Stimulated activated CD4-positive, alpha-beta T cell treated with anti-CD3 and anti-CD28 coated beads, Interleukin-2, amount 100 ng/mL, for 4 hours (primary cell): ENCODE measurements at places on chromosomes 6 and 20.
A peak's percentile ranks its signal among the peaks of the same experiment; 100 is the strongest.

- DNase-seq = no peak
Measured at GRCh38 chr6:12522347-12522746, 194.2 kb upstream of the PHACTR1 start.

DNA sequence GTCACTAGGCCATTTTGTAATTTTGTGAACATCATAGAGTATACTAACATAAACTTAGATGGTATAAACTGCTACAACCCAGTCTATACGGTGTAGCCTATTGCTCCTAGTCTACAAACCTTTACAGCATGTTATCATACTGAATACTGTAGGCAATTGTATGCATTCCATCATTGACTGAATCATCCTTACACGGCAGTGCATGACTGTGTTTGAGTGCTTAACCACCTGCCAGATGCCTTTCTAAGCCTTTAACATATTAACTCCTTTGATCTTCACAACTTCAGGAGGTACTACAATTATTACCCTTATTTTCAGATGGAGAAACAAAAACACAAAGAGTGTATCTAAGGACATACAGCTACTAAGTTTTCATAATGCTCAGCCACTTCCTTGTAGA is 14.0 kb downstream of the DPPA5 start:
- DNase-seq = no peak

DNA sequence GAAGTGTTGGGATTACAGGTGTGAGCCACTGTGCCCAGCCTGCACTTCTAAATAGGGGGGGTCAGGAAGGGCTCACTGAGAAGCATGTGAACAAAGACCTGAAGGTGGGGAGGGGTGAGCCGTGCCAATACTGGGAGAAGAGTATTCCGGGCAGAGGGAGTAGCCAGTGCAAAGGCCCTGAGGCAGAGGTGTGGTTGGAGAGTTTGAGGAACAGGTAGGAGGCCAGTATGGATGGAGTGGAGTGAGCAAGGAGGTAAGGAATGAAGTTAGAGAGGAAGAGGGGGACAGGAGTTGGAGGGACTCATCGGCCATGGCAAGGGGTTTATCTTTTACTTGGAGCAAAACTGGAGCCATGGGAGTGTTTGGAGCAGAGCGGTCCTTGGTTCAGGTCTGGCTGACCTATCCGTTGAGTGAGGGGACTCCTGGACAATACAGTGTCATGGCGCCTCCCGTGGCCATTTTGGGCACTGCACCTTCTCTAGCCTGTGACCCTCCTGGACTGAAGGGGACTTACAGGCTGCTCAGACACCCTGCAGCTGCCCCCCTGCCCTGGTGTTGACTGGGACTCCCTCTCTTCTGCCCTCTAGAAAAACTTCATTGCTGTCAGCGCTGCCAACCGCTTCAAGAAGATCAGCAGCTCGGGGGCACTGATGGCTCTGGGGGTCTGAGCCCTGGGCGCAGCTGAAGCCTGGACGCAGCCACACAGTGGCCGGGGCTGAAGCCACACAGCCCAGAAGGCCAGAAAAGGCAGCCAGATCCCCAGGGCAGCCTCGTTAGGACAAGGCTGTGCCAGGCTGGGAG is 12.1 kb downstream of the FOXS1 start:
- DNase-seq = peak; percentile 19

- peak; percentile 22 for DNase-seq
Measured at GRCh38 chr20:57748601-57749130, 38.9 kb upstream of the PMEPA1 start.

- no peak for DNase-seq
Measured at GRCh38 chr6:161274898-161275297, 1.0 kb upstream of the AGPAT4 start.

GRCh38 chr6:86331265-86331840 is 606.0 kb upstream of the HTR1E start:
- DNase-seq = no peak

- no peak for DNase-seq
Measured at GRCh38 chr20:56032251-56032650, 26.9 kb upstream of the CBLN4 start.

DNA sequence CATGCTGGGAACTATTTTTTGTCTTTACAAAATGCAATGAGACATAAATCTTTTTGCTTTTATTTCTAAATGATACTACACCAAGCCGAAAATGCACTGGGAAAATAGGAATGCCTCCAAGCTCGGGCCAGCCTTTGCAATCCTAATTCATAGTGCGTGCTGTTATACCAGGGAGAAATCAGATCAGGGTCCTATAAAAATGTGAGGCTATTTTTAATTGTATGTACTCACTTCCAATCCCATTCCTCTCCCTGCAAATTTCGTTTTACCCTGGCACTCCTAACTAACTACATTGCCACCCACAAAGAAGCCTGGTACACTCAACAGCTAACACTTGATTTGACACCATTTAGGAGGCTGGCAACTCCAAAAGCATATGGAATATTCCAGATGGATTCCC is 350.6 kb upstream of the ZFP64 start:
- DNase-seq = no peak

- no peak for DNase-seq
Measured at GRCh38 chr20:64065062-64065973, 2.3 kb downstream of the TCEA2 start.

- no peak for DNase-seq
Measured at GRCh38 chr6:169145991-169146501, 107.6 kb downstream of the THBS2 start.

DNA sequence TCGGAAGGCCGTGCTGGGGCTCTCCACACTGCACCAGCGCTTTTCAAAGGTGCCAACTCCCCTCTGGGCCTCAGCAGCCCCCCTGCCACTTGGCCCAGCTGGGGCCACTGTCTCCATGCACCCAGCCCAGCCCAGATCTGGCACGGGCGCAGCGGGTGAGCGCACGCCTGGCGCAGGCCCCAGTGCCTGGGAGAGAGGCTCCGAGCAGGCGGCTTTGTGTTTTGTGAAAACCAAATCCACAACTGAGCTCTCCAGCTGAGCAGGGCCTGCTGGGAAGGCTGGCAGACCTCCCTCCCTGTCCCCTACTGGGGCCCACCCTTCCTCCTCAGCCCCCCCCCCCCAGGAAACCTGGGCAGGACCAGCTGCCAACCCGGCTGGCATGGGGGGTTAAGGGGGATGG is 17.0 kb downstream of the MDGA1 start:
- DNase-seq = no peak

- DNase-seq = no peak
Measured at GRCh38 chr6:110882824-110883554, 8.4 kb downstream of the AMD1 start.

DNA sequence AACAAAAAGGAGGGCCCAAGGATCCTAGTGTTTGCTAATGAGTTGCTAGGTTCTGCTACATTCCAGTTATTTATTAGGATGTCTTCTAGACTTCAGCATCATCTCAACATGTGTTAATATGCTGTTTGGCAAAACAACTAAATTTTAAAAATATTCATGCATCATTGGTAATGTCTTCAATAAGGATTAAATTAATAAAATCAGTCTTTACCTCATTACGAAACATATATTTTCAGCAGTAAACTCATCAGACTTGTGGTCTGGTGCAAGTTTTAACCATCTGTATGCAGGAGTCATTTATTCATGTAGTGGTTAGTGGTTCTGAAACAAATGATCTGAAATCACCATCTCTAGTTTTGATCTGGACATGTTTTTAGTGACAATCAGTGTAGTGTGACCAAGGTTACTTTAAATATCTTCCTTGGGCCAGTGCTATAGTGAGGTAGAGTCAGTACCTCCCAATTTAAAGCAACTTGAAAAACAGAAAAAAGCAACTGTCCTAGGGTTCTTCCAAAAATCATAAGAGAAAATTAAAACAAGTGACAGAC is 85.0 kb upstream of the KCNK16 start:
- no peak for DNase-seq

DNA sequence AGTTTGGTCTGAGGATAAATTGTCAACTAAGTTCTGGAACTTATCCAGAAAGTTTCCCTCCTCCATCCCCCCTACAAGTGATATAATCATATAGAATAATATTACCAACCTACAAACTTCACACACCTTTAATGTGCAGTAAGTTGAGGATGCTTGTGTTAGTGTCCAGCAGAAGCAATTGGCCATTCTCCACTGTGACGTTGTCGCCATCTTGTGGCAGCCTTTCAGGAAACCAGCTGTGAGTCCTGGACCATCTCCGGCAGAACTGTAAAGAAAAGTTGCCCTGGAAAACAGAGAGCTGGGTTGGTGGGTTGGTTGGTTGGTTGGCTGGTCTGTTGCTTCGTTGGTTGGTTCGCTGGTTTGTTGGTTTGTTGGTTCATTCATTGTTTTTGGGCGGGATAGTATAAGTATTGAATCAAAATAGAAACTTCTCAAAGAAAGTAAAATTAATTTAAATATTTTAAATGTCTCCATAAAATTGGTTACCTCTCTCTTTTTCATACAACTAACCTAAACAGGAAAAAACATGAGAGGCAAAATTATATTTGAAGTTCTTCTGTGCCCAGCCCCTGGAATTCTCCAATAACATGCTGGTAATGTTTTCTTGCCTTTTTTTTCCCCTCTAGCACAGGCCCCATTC is 127.5 kb downstream of the PKHD1 start:
- no peak for DNase-seq

GRCh38 chr6:75611702-75612375 is 10.2 kb downstream of the SENP6 start:
- DNase-seq = peak; percentile 11

DNA sequence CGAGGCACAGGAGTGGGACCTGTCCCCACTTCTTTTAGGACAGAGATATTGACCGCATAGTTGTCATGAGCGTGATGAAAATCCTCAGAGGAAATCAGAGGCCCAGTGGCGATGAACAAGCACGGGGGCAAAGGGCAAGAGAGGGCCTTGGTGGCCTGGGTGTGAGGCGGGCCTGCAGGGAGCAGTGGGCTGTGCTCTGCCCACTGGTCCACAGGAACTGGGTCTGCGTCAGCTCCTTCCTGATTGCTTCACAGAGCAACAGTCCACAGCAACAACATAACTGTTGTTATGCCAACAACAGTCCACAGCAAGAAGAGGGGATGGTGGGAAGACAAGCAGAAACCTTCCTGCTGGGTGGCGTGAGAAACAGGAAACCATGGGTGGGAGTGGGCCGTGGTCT is 335.6 kb downstream of the ZFAND3 start:
- DNase-seq = no peak

DNA sequence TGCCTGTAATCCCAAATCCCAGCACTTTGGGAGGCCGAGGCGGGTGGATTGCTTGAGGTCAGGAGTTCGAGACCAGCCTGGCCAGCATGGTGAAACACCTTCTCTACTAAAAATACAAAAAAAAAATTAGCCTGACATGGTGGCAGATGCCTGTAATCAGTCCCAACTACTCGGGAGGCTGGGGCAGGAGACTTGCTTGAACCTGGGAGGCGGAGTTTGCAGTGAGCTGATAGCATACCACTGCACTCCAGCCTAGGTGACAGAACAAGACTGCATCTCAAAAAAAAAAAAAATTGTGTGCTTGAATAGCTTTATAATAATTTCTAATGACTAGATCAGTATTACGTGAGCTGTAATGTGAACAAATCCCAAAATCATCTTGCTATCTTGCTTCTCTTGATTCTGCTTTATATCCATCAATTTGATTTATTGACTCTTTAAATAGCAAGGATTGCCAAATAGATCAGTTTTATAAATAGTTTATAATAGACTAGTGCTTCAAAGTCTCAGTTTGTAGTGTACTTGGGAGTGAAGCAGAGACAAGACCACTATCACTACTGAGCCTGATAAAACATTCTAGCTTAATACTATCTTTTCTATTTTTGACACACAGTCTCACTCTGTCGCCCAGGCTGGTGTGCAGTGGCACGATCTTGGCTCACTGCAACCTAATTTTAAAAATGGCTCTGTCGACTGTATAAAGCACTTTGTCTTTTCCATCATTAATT is 7.1 kb downstream of the AMD1 start:
- DNase-seq = no peak

DNA sequence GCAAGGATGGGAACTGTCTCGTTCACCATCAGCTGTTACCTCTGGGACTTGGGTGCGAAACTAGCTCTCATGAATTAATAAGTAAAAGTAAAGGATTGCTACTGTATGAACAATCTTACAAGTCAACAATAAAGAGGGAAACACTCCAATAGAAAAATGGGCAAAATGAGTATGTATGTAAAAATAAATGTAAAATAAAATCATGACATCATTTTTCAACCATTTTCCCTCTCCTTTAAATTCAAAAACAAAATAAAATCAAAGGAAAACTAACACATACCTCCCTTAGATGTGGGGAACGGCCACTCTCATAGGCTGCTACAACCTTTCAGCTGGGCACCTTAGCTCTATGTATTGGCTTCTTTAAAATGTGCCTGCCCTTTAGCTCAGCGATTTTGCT is 389.7 kb upstream of the ARID1B start:
- no peak for DNase-seq

DNA sequence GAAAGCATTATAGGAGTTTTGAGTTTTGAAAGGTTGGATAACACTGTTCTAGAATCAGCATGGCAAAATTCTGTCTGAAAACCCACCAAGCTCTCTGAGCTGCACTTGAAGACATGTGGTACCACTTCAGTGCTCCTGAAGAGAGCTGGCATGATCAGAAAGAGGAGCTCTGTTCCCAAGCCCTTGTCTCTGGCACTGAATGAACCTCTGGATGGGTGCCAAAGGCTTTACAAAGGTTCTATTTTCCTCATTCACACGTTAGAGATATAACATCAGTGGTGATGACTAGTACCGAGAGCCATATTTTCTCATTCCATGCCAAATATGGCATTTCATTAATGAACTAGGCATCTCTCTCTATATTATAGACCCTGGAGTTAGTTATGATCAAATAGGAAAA is 301.8 kb upstream of the ID4 start:
- no peak for DNase-seq

DNA sequence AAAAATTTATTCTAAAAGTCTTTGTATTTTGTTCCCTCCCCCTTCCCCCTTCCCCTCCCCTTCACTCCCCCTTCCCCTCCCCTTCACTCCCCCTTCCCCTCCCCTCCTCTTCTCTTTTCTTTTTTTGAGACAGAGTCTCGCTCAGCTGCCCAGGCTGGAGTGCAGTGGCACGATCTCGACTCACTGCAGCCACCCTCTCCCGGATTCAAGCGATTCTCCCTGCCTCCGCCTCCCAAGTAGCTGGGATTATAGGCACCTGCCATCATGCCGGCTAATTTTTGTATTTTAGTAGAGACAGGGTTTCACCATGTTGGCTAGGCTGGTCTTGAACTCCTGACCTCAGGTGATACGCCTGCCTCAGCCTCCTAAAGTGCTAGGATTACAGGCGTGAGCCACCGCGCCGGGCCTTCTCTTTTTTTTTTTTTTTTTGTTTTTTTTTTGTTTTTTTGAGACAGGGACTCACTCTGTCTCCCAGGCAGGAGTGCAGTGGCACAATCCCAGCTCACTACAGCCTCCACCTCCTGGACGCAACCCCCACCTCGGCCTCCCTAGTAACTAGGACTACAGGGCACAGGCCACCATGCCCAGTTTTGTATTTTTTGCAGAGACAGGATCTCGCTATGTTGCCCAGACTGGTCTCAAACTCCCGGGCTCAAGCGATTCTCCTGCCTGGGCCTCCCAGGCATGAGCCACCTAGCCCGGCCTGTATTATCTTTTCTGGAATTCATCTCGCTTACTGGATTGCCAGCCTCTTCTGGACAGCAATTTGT is 1.1 kb upstream of the AFG1L start:
- no peak for DNase-seq

- DNase-seq = no peak
Measured at GRCh38 chr6:25874118-25874517, at the start of gene SLC17A3. Gene SLC17A3 (minus strand): TSS chr6:25874243. CDS start chr6:25868387, 5,856 bp downstream.
